ENCODE measurements at places on chromosomes 1 and 21.

DNA sequence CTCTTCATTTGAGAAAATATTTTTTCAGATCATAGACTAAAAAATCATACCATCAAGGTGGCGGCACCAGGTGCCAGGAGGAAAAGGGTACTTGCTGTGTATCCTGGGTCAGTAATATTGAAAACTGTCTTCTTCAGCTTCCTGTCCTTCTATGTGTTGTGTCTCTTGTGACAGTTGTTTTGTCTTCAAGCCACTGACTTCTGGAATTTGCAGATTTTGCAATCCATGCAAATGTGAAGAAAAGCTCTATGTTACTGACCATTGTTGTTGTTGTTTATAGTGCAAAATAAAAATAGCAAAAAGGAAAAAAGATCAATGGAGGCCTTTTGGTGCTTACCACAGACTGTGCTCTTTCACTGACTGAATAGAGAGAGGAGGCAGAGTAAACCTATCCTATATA lies 83.2 kb upstream of the RHOU start:
- DNase-seq = no peak

DNA sequence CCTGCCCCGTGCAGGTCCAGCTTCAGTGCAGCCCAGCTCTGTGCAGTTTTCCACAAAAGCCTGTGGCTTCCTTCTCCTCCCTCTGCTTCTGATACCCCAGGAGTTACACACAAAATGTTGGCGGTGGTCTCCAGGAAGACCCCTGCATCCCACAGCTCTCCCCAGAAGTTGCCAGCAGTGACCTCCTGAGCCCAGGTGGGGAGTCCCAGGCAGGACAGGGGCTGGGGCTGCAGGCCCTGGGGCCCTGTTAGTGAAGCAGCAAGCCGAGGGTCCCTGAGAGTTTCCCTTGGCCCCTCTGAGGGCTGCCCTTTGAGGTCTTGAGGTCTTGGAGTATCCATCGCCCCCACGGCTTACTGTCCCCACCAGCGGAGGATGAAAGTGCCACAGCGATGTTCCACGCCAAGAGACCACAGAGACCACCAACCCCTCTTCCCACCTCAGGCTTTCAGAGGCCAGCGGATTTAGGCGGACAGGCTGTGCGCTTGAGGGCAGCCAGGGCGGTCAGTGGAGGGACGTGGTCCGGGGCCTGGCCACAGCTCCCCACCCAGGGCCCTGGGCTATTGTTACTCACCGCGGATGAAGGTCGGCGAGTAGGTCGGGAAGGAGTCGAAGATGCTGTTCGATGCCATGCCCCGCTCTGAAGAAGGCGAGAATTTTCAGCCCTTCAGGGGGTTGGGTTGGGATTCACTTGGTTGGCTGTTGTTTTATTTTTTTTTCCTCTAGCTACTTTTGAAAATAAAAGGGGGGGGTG lies 34.0 kb upstream of the RUNX3 start:
- no peak for DNase-seq

DNA sequence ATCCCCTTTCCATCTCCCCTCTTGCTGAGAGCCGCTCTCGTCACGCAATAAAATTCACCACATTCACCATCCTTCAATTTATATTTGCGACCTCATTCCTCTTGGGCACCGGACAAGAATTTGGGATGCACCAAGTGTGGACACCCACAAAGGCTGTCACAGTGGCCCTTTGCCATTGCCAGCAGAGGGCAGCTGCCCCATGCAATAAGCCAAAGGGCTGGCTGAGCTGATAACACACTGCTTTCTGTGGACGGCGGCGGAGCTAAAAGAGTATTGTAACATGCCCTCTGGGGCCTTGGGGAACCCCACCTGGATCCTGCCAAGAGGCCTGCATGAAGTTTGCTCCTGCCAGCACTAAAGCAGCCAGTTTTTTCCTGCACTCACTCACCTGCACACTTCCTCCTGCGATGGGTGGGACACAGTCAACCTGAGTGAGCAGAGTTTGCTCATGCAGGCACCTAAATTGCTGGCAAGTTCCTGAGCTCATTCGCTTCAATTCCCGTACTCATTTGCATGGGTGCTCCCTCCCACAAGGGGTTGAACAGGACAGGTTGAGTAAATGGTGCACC lies 792.3 kb upstream of the ADAMTS5 start:
- DNase-seq = no peak

- DNase-seq = no peak
Observed at GRCh38 chr1:71885171-71885570, 397.2 kb downstream of the NEGR1 start.

DNA sequence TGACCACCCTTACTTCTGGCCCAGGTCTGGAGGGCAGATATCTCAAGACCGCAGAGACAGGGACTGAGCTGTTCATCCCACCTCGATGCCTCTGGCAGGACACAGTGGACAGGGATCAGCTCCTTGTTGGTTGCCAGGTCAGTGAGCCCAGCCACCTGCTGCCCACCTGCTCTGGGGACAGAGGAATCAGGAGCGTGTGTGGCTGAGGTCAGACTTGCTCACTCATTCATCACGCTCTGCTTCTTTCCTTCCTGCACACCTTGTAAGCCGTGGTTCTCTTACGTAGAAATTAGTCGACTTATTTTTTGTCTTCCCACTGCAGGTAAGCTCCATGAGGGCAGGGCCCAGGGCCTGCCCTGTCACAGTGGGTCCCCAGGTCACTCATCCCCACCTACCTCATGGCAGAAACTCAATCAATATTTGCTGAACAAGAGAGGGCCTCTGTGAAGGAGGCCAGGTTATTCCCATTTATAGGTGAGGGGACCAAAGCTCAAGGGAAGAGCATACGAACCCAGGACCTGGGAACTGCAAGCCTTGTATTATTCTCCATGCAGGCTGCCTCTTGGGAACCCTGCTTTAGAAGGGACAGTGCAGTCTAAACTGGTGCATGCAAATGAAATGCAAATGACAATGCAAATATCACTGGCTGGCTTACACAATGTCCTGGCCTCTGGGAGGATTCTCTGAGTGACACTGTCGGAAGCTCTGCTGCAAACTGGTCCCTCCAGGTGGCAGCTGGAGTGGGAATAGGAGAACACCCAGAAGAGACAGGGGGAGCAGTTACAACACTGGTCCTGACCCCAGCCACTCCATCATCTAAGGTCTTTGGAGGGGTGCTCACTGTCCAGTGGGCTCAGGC lies 58.4 kb upstream of the PAX7 start:
- no peak for DNase-seq

DNA sequence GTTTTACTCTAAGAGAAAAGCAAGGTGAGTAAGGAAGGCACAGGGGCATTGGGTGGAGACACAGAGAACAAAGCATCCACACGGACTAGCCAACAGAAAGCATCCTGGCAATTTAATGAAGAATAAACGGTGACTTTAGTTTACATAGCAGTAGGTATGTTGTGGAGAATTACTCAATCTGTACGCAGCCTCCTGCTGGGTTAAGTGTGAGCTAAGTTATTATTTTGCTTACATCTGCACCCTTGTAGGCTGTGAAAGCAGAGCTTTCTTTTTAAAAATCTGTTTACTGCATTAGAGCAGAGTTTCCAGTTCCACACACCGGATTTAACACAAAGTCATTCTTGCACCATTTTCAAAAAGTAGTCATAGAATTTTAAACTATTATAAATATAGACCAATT lies 144.5 kb downstream of the AKT3 start:
- no peak for DNase-seq

- DNase-seq = no peak
Observed at GRCh38 chr1:63326106-63326472, 3.7 kb downstream of the FOXD3 start.

GRCh38 chr1:32393136-32393535 lies 1.1 kb downstream of the BSDC1 start:
- no peak for DNase-seq

GRCh38 chr1:41919131-41919530 lies 409 bp upstream of the HIVEP3 start:
- DNase-seq = no peak

DNA sequence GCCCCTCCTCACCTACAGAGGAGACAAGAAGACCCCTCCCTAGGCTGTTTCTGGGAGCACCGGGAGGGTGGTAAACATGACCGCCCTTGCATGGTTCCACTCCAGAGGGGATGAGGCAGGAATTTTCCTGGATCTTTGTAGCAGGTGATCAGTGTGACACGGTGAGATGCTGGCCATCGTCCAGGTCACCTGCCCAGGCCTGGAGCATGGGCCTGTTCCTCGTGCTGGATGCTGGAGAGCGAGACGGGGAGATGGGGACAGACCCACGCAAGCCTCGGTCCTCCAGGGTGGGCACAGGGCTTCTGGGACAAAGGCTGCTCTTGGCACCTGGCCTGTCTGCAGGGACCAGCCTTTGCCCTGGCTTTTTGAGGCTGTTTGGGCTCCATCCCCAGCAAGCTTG lies 46.2 kb downstream of the DMRTB1 start:
- DNase-seq = no peak

GRCh38 chr1:110436635-110437034 lies 14.3 kb upstream of the PROK1 start:
- DNase-seq = no peak

DNA sequence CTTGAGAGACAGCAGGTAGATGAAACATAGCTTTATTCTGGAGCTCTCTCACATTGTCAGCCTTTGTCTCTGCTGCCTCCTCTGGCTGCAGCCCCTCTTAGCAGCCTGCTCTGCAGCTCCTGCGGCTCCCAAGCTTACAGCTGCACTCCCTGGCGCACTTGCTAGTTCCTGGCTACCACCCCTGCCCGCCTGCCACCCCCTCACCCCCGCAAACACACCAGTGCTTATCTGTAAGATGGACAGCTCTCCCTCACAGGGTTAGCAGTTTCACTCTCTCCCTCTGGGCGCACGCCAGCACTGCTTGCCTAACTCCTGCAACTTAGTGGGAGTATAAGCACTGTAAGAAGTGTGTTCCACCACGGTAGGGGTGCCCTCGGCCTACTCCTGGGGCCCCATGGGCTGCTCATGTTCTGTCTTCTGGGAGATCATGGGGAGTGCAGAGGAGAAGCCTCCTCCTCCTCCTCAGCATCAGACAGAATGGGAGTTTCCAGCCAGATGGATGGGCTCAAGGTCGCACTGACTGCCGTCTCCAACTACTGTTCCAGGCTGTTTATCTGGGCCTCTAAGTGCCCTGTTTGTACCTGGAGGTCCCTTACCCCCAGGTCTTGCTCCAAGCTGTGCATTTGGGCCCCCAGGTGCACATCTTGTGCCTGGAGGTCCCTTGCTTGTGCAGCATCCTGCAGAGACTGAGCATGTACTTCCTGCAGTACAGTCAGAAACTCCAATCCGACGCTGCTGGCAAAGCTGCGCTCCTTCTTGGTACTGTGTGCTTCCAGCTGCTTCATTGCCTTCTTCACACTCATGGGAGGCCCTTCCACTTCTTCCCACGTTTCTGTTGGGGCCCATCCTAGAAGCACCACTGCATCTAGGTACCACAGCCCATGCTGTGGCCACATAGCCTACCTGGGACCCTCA lies 1388.1 kb downstream of the AMY1C start:
- DNase-seq = no peak

- no peak for DNase-seq
Observed at GRCh38 chr1:162138112-162138511, 68.6 kb downstream of the NOS1AP start.

GRCh38 chr1:234093741-234094140 lies 189.3 kb downstream of the SLC35F3 start:
- DNase-seq = no peak

- DNase-seq = no peak
Observed at GRCh38 chr1:10338047-10338446, 60.8 kb upstream of the PGD start.

GRCh38 chr1:203295796-203296195 lies 9.5 kb upstream of the BTG2 start:
- DNase-seq = no peak

GRCh38 chr1:118032883-118033282 lies 103.3 kb downstream of the WDR3 start:
- no peak for DNase-seq

GRCh38 chr1:38265293-38266196 lies 219.0 kb upstream of the POU3F1 start:
- no peak for DNase-seq

DNA sequence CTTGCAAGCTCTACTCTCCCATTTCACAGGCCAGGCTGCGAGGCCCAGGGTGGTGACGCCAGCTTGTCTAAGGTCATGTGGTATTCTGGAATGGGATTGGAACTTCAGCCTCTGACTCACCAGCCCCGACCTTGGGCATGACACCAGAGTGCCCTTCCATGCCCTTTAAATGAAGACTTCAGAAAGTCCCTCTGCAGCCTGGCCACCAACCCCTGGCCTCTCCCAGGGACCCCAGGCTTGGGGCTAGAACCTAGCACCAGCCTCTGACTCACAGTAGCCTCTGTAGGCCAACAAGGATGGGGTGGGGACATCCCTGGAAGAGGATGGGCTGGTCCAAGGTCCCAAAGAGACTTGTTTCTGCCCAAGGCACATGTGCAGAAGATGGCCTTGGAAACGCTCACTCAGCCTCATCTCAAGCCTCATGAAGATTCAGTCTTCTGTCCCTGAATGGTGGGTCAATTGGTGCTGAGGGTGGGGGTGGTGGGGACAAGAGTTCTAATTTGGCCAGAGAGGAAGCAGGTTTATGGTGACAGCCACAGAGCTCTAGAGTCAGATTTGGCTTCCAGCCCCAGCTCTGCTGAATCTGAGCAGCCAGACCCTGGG lies 36.1 kb upstream of the RUNX3 start:
- no peak for DNase-seq

GRCh38 chr1:240888039-240888786 lies 276.3 kb upstream of the GREM2 start:
- no peak for DNase-seq

- no peak for DNase-seq
Observed at GRCh38 chr1:240501115-240501514, 110.8 kb downstream of the GREM2 start.

GRCh38 chr1:150909585-150910180 lies 16.5 kb upstream of the SETDB1 start:
- no peak for DNase-seq

DNA sequence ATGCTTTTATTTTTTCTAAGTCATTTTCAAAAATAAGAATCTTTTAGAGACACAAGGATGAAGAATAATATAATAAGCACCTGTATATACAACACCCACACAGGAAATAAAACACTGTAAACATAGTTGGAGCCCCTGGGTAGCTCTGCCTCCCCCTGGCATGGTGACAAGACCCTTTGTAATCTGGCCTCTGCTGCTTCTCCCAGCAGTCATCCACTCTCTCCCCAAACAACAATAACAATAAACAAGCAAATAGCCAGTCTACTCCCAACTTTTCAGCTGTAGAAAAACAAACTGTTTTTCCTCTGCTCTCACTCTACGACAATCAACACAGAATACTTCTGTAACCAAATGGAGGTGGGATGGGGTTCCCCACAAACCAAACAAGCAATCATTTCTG lies 110.1 kb downstream of the CSMD2 start:
- no peak for DNase-seq
